SJCRH30 (cell line): ENCODE measurements at places on chromosomes 16 and 17.

DNA sequence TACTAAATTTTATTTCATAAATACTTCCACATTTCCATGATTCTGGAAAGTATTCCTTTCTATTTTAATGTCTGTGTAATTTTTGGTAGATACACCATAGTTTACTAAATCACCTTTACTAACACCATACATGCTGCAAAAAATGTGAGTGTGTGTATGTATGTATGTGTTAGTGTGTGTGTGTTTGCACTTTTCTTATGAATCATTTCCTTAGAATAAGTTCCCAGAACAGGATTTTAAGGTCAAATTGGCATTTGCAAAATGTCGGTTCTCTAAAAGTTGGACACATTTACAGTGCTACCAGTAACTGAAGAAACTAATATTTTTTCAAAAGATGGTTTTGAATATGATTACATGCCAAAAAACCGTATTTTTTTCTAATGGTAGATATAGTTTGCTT is 137.1 kb downstream of the CYB561 start:
- DNase-seq: no peak

GRCh38 chr16:1285669-1286512 is 23.5 kb upstream of the UBE2I start:
- DNase-seq: no peak

DNA sequence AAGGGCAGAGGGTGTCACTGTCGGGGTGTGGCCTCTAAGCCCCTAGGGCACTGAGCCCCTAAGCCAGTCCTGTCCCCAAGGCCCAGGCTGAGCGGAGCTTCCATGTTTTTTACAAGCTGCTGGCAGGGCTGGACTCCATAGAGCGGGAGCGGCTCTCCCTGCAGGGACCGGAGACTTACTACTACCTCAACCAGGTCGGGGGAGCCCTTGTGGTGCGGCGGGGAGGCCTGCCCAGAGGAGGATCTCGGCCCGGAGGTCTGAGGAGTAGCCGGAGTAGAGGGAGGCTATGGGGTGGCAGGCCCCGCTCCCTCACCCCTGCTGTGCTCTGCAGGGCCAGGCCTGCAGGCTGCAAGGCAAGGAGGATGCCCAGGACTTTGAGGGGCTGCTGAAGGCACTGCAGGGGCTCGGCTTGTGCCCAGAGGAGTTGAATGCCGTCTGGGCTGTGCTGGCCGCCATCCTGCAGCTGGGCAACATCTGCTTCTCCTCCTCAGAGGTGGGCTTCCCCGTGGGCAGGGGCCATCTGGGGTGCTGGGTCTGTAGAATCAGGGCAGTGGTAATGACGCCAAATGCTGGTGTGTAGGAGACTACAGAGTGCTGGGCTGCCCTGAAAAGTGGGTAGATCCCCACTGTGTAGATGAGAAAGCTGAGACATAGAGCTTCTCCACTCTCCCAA is 4.9 kb downstream of the MYO15B start:
- DNase-seq: no peak

- DNase-seq: no peak
These were observed 15.4 kb downstream of the ABCA10 start for GRCh38 chr17:69213059-69213813.

DNA sequence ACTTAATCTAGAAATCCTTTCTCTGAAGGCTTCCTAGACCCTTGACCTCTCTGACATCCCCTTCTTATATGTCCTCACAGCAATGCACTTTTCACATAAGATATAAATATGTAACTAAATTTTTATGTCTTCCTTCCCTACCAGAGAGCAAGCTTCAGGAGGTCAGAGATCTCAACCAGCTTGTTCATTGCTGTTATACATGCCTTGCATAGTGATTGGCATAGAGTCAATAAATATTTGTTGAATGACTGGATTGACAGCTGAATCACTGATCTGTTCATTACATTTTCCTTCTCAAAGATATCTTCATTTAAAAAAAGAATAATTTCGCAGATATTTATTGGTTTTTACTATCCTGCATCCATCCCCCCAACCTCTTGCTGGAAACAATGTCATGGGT is 29.5 kb downstream of the HYDIN start:
- no peak for DNase-seq

DNA sequence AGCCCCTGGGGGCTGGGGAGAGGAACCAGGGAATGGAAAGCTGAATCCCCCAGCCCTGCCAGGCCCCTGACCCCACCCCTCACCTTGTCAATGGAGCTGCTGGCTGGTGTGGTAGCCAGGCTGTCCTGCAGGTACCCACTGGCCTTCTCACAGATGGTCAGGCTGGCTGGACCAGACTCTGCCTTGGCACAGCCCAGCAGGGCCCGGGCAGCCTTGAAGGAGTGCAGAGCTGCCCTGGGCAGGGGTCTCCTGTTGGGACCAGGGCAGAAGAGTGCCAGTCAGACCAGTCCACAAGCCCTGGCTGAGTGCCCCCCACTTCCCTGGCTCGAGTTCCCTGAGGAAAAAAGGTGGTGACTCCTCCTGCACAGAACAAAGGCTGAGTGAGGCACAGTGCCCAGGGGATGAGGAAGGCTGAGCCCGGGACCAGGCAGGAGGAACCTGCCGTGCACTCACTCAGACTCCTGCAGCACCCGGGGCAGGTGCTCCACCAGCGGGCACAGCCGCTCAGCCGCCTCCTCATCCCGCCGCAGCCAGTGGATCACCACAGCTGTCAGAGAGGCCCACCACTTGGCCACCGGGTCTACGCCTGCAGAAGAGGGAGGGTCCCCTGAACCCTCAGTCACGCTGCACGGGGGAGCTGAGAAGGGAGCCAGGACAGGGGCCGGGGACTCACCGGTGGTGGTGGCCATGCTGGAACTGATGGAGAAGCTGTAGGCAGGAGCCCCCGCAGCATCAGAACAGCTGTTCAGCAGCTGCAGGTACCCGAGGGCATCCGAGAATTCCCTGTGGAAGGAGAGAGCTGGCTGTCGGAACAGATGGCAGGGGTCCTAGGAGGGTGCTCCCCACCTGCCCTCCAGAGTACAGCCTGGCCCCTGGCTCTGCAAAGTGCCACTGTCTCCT is 22.4 kb downstream of the SREBF1 start:
- DNase-seq: peak; percentile 95

DNA sequence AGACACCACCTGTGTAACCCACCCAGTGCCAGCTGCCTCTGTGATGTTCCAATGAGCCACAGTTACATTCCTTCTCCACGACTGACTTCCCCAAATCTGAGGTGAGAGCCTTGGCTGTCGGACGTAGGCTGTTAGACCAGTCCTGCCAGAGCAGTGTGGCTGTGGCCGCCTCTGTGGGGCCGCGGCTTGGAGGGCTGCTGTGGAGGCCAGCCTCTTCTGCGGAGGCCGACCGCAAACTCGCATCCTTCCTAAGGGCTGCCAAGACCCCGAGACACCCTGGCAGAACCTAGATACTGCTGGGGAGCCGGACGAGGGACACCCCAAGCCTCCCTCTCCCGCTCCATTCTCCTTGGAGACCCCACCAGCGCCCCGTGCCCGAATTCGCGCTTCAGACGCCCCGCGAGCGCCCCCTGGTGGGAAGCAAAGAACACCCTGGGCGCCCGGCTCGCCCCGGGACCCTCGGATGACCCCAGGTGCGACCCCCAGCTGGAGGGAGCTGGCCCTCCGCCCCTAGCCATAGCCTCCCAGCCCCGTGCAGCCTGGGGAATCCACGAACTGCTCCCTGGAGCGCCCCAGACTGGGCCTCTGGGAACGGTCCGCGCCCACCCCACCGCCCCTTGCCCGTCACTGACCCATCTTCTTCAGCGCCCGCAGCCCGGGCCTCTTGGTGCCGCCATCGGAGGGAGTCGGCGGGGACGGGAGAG is 547 bp downstream of the PLCD3 start:
- peak; percentile 70 for DNase-seq

DNA sequence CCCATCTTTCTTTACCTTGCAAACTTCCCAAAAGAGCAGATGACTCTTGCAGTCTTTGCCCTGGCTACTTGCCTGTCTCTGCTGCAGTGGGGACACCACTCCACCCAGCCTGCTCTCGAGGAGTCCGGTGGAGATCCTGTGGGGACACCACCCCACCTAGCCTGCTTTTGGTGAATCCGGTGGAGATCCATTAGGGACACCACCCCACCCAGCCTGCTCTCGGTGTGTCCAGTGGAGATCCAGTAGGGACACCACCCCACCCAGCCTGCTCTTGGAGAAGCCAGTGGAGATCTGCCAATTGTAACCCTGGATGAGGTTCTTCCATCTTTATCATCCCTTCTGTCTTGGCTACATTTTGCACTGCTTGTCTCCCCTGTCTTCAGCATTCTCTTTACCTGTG is 54.2 kb downstream of the C16orf78 start:
- DNase-seq: no peak

DNA sequence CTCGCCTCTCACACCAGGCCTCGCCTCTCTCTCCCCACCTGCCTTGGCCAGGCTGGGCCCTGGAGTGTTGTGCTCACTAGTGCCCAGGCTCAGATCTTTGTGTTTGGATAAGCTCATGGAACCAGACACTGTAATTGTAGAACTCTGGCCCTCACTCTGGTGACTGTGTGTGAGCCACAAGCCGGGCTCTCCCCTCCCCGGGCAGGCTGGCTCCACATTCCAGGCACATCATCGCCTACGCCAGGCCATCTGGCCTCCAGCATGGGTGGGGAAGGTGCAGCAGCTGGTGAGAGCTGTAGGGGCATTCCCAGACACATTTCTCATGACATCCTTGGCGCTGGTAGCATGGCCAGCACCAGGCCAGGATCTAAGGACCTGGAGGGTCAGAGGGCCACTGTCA is 202.3 kb downstream of the RAB11FIP4 start:
- DNase-seq: peak; percentile 62

- no peak for DNase-seq
These were observed 62.1 kb upstream of the ADAMTS18 start for GRCh38 chr16:77496934-77497333.
